ENCODE measurements at places on chromosomes 5 and 9. TPM values are rescaled to one million over a fixed set of nuclear protein-coding genes. Genes with fewer than 3 reads are reported as not detected.

NOL6 gene
- 35.3 TPM for total RNA-seq

CER1 gene
- not detected for total RNA-seq

SPATA31E1 gene
- not detected for total RNA-seq

IL4 gene
- total RNA-seq: not detected

WNT8A gene
- not detected for total RNA-seq

SPINK4 gene
- not detected for total RNA-seq

PCDHA1 gene
- under 0.01 TPM for total RNA-seq

PKD2L2 gene
- total RNA-seq: not detected

EGFLAM gene
- 0.13 TPM for total RNA-seq

CARD19 gene
- 47.9 TPM for total RNA-seq

AQP7 gene
- not detected for total RNA-seq

PLEKHG4B gene
- total RNA-seq: not detected

All from bronchial epithelial cell (primary cell).